ENCODE measurements at places on chromosomes 16 and 17. TPM values are rescaled to one million over a fixed set of nuclear protein-coding genes. Genes with fewer than 3 reads are reported as not detected.
A peak's percentile ranks its signal among the peaks of the same experiment; 100 is the strongest.

Gene IL34
- 0.12 TPM for total RNA-seq

GRCh38 chr17:66829386-66829864 is 5.5 kb upstream of the CACNG5 start:
- peak; percentile 54 for DNase-seq

GRCh38 chr16:85132456-85133289 is 20.4 kb upstream of the CIBAR2 start:
- no peak for DNase-seq

DNA sequence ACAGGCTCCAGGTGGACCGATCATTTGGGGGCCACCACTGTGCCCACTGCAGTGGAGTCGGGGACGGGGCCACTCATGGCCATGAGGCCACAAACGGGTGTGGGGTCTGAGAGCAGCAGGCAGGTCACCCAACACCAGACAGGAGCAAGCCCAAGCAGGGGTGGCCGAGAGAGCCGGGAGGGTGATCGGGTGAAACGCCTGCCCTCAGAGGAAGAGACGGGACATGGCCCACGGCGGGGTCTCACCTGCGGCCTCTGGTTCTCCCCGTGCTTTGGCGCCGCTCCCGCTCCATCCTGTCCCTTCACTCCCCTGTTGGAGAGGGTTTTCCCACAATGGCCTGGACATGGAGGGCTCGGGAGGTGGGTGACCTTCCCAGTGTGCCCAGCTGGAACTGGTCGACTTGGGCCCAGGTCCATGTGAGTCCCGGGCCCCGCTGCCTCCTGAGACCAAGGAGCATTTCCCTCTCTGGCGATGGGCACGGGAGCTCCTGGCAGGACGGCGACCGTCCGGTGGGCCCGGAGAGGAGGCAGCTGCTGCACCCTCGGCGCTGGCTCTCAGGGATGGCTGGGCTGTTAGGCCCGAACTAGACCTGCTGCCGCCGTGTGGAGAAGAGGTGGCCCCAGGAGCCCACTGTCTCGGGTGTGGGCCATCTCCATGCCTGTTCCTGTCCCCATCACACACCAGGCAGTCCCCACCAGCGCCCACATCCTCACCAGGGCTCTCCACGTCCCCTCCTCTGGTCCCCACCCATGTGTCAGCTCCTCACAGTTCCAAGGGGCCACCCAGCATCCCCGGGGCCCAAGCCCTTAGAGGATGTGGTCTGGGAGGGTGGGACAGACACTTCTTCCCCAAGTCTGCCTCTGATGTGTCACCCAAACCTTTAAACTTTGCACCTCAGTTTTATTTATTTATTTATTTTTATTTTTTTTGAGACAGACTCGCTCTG is 13.4 kb upstream of the BAHCC1 start:
- DNase-seq = no peak

DNA sequence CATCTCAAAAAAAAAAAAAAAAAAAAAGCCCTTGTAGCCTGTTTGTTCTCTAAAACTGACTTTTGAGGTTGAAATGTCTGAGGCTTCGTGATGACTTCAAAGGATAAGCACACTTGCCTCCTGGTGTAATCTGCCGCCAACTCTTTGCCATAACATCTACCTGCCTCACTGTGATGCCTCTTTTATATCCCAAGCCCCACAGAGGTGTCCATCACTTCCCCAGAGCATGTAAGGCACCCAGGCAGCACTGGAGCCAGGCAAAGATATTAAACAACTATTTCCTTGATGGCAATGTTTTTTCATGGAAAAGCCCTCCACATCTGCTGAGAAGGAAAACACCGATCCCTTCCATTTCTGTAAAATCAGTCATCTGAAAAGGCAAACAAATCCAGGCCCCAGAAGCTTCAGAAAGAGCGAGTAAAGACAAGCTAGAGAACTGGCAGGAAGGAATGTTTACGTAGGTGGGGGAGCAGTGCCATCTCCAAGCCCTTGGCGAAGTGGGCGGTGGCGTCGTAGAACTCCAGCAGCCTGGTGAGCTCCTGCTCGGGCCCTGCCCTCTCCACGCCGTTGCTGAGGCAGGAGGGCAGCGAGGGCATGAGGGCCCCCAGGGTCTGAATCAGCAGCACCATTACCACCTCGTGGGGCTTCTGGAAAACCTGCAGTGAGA is 28.6 kb downstream of the COG7 start:
- DNase-seq = no peak

- DNase-seq = no peak
Measured at GRCh38 chr17:4436846-4437245, 3.1 kb downstream of the SPNS3 start.

DNA sequence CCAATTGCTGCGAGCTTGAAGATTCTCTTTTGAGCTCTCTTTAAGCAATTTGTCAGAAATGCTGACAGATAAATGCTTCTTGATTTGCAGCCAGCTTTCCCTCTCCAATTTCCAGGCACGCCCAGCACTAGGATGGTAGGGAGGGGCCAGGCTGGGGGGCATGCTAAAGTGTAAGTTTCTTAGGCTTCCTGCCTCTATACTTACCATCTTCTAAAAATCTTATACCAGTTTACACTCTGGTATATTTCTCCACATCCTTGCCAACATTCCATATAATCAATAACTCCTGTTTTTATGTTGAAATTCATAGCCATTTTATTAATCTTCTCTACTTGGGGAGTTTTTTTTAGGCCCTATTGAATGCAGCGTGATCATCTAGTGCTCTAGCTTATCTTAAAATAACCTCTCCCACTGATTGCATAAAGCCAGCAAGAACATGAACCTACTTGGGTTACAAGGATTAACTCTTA is 17.5 kb downstream of the ACSF2 start:
- DNase-seq = no peak

DNA sequence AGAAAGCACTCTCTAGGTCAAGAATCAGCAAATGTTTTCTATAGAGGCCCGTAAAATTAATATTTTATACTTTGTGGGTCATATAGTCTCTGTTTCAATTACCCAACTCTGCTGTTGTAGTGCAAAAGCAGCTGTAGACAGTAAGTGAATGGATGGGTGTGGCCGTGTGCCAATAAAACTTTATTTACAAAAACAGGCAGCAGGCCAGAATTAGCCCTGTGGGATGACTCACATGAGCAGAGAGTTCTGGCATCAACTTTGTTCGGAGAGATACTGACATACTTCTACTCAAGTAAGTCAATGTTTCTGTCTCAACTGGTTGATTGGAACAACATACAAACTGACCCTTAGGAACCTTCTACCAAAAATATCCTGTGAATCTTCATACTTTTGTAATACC is 616.2 kb downstream of the MAF start:
- no peak for DNase-seq

All from RPMI7951 (cell line).